ENCODE measurements at places on chromosomes 7 and 10. TPM values are rescaled to one million over a fixed set of nuclear protein-coding genes. Genes with fewer than 3 reads are reported as not detected.

DNA sequence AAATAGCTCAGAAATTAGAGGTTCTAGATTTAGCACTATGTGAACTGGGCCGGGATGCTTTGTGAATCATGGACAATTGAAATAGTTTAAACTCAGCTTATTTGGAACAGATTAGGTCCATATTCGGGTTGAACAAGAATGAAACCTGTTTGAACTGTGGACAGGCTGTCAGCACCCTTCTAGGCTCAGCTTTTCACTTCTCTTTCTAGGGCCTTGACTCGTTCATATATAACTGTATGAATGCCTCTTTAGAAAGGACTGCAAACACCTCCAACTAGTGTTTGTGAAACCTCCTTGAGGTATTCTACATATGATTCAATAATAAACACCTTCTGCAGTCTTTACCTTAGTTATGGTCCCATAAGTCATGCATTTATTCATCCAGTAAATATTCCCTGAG lies 115.6 kb downstream of the REEP3 start:
- DNase-seq, result no peak

FRAT2 gene
- total RNA-seq, result 18.6 TPM

DNA sequence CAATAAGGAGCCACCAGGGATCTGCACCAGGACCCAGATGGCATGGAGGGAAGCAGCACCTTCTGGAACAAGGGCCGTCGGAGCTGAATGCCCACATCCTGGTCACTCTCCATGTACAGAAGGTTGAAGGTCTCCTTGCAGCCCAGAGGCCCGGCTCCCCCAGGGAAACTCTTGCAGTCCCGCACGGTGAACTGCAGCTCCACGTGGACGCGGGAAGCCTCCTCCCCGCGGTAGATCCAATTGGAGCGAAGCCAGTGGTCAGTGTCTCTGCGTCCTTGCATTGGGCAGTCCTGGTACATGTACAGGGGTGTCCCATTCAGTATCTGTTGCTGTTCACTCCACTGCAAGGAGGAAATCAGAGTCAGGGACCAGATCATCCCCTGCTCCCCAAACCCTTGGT lies 7.4 kb downstream of the EPHA1 start:
- no peak for DNase-seq

DNA sequence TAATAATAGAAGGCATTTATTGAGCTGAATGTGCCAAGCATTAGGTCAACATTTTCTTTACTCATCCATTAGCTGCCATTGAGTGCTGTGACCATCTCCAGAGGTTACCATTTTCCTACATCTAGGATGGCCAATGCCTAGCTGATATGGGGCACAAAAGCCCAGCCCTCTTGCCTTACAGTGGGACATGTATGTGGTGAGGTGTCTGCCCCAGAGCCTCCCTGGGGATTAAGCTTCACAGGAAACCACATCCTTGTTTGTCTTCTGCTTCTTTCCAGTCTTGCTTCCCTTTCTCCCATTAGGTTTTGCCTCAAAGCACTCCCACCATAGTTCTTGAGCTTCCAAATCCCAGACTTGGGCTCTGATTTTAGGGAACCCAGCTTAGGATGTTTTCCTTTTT lies 258.7 kb downstream of the SORCS3 start:
- no peak for DNase-seq

DNA sequence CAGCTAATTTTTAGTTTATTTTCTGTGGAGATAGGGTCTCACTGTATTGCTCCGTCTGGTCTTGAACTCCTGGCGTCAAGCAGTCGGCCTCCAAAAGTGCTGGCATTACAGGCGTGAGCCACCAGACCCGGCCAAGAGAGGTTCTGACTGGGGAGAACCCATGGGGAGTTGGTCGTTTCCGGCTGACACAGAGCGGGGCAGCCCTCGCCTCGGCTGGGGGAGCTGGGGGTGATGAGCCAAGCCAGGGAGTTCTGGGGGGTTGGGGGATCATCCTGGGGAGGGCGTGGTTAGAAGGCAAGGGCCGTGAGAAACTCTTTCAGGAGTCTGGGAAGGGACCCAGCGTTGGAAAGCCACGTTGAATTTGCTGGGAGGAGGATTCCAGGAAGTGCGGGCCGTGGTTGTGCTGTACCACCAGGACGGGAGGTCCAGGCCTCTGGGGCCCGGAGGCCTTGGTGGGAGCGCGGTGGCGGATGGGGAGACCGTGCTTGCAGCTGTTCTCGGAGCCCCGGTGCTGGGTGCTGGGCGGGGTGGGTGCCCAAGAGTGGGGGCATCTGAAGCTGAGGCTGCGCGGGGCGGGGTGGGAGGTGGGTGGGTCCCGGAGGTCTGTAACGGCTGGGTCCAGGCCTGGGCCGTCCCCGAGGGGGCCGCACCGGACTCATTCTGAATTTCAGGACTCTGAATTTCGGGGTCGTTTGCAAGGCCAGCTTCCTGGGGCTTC lies 8.4 kb upstream of the ZNF853 start:
- DNase-seq, result no peak

DNA sequence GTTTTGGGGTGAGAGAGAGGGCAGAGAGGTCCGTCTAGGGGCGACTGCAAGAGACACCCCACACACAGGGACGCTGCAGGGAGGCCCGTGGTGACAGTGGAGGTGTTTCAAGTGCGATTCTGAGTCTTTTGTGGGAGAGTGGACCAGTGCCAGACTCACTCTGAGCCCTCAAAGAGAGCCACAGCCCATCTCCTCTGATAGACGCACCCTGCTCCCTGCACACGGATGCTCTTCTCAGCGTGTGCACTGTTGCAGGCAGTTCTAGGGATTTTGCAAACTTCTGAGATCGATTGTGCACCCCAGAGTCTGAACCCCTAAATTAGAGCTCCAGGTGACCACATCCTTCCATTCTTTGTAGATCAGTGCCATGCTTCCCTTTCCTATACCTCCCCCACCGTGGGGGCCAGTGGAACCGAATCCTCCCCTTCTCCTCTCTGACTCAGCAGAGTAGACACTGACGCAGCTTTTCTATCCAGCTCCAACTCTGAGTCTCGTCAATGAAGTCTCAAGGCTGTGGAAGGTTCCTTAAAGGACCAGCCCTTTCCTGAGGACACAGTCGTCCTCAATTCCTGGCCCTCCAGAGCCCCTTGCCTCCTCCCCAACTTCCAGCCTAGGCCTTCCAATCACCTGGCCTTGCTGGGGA lies 83.8 kb downstream of the TMEM130 start:
- DNase-seq, result no peak

- no peak for DNase-seq
Observed at GRCh38 chr7:19920166-19920565, 146.7 kb upstream of the TMEM196 start.

CCNJ gene
- 4.7 TPM for total RNA-seq

GRCh38 chr7:14807507-14807906 lies 95.0 kb downstream of the DGKB start:
- no peak for DNase-seq

MRLN gene
- not detected for total RNA-seq

GRCh38 chr7:141012696-141013344 lies 1.9 kb downstream of the MRPS33 start:
- DNase-seq, result no peak

DNA sequence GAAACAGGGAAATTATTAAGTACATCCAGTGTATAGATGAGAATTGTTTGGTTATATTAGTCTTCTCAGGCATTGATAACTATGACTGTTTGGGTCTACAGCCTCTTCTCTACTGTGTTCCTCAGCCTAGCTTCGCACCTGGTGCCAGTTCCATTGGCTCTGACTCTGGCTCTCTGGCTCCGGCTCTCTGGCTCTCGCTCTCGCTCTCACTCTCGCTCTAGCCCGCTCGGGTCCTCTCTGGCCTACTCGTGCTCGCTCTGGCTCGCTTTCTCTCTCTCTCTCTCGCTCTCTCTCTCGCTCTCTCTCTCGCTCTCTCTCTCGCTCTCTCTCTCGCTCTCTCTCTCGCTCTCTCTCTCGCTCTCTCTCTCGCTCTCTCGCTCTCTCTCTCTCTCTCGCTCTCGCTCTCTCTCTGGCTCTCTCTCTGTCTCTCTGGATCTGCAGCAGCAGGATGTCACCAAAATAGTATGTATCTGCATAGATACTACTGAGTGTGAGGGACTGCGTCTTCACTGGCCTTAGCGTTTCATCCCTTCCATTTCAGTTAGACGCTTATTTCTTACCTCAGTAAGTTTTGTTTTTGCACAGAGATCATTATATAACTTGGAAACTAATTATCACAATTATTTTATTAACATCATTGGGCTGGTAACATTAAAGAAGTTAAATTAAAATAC lies 6.5 kb upstream of the SSBP1 start:
- no peak for DNase-seq

ARHGEF5 gene
- 45.8 TPM for total RNA-seq

ADCY1 gene
- 1.5 TPM for total RNA-seq

GRCh38 chr10:71852355-71852937 lies 1.4 kb upstream of the PSAP start:
- DNase-seq, result no peak

- no peak for DNase-seq
Observed at GRCh38 chr10:44460416-44460815, 75.5 kb upstream of the CXCL12 start.

DNA sequence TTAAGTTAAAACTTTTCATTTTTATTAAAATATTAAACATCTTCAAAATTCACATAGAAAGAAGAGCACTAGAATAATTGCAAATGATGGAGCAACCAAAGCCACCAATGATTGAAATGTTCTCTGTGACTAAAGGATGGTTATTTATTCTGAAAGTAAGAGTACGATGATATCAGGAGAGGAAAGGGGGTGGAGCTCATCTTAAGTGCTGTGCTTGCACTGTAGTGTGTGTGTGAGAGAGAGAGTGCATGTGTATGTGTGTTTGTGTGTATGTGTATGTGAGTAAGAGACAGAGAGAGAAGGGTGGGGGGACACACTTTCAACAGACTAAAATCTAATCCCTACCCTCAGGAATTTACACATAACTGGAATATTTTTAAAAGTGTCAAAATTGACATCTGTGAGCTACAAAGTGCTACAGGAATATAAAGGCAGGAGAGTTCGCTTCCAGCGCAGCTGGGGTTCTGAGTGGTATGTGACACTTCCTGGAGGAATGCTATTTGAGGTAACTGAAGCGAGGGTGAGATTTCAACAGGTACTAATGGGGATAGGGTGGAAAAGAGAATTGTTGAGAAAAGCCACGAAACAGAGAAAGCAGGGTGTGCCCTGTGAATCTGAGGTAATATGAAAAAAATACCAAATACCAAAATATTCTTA lies 57.2 kb upstream of the SMNDC1 start:
- DNase-seq, result no peak

- DNase-seq, result no peak
Observed at GRCh38 chr7:139043823-139044812, 8.3 kb upstream of the ZC3HAV1L start.

RADIL gene
- total RNA-seq, result 2.4 TPM

DNA sequence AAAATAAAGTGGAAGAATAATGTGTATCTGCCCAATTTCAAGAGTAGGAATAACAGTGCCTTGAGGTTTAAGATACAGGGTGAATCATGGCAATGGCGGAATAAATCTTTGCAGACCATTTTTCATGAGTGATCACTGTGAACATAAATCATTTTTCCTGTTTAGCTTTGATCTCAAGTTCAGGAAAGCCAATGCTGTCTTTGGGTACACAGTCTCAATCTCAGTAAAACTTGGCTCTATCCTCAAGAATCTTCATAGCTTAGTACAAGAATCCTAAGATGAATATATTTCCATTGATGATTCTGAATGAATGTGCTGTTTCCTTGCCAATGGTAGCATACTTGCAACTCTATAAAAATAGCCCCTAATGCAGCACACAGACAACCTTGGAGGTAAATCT lies 6.8 kb downstream of the NAMPT start:
- no peak for DNase-seq

DNA sequence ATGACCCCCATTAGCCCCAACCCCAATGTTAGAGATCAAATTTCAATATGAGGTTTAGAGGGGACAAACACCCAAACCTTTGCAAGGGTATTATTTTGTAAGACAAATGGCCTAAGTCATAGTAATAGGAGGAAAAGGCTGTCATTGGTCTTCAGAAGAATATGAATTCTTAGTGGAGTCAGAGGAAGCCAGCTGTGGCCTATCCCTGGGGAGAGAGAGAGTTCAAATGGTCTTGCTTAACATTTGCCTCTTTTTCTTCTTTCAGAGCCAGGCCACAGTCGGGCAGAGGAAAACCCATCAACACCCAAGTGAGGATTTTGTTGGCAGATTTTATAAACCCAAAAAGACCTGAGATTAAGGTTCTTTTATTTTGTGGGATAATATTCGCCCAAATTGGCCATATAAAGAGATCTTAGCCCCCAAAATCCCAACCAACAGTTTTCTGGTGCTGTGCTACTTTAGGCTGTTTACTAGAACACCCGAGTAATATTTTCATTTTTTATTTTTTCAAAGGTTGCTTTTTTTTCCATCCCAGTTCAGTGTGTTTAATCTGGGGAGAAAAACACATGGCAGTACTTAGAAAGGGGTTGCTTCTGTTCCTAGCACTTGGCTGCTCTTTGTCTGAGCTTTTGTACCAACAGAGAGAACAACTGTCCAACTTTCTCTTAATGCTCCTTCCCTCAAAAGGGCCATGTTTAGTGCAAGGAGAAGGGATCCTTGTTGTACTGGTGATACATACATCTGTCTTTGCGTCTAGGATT lies 26.8 kb upstream of the ARMC3 start:
- no peak for DNase-seq

ARPC1B gene
- total RNA-seq, result 123 TPM

Data from mucosa of gallbladder (tissue), 1 donor.